NCI-H1930 (cell line): ENCODE measurements at places on chromosomes 4 and X.

DNA sequence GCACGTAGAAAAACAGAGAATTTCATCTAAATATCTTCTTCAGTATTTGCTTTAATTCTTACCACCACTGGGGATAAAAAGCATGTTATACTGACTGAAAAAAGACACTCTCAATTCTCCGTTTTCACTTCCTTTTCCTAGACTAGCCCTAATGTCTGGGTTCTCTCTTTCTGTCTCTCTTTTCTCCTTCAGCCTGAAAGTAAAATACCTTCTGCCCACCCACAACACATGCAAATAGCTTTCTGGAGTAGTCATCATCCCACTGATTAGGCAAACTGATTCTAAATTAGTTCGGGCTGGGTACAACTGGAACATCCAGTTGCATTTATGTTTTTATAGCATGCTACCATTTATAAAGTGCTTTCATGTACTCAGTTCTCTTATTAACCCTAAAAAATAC lies 142.4 kb upstream of the ANKRD50 start:
- DNase-seq, result no peak

DNA sequence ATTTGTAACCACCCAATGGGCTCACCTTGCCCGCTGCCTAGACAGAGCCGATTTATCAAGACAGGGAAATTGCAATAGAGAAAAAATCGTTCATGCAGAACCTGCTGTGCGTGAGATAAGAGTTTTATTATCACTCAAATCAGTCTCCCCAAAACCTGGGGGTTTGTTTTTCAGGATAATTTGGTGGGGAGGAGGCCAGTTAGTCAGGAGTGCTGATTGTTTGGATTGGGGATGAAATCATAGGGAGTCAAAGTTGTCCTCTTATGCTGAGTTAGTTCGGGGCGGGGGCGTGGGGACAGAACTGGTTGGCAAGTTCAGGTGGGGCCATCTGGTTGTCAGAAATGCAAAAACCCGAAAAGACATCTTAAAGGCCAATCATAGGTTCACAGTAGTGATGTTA lies 203.0 kb downstream of the MAB21L2 start:
- DNase-seq, result no peak

GRCh38 chr4:129570326-129570725 lies 474.4 kb downstream of the C4orf33 start:
- DNase-seq, result no peak

GRCh38 chr4:5863461-5864113 lies 29.3 kb downstream of the CRMP1 start:
- no peak for DNase-seq

DNA sequence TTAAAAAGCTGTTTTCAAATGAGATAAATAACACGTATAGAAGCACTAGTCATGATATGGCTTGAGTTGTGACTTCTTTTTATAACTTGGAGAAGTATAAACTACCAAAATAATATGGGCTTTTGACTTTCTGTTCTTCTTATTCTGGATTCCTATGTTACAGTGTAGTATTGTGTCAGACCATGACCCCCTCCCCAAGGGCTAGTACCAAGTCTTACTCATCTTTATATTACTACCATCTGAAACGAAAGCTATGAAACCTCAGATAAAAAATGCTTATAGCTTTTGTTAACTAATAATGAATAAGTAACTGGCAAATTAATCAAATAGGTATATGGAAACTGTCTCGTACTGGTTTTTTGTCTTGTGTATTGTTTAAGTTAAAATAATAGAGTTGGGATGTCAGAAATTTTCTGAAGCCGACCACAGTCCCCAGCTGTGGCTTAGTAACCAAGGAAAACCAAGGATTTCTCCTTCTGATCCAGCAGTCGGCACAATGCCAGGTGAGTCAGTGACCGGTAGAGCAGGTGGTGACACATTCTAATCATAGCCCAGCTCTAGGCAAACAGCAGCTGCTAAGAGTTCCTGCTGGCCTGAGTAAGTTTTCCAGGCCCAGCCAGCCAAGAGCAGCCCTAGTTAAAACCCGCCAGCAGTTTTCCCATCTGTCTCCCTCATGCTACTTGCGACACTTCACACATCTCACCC lies 163.3 kb upstream of the PRDX4 start:
- DNase-seq, result peak; percentile 3

DNA sequence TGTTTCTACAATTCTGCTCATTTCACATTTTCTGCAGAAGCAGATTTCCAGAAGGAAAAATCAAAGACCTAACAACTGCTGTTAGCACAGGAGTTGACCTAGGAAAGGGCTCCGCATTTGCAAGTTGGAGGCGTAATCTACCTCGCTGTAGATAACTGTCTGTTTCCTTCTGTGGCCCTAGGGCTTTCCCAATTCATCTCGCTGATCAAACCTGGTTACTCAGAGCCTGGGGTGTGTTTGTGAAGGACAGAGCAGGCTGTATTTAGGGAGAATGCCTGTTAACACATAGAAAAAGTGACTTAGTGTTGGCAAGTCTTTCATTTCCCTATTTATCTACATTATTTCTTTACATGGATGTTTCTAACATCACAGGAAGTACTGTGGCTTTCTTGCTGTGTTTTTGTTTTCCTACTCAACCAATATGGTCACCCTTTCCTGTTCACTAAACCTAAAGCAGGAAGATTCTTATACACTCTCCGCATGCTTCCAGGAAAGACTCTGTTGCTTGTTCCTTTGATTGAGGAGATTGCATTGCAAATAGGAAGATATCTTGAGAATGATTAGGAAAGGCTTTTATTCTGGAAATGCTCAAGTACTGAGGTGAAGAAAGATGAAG lies 40.5 kb downstream of the AGA start:
- no peak for DNase-seq

- DNase-seq, result no peak
Measured at GRCh38 chr4:10380735-10381134, 76.5 kb downstream of the ZNF518B start.

DNA sequence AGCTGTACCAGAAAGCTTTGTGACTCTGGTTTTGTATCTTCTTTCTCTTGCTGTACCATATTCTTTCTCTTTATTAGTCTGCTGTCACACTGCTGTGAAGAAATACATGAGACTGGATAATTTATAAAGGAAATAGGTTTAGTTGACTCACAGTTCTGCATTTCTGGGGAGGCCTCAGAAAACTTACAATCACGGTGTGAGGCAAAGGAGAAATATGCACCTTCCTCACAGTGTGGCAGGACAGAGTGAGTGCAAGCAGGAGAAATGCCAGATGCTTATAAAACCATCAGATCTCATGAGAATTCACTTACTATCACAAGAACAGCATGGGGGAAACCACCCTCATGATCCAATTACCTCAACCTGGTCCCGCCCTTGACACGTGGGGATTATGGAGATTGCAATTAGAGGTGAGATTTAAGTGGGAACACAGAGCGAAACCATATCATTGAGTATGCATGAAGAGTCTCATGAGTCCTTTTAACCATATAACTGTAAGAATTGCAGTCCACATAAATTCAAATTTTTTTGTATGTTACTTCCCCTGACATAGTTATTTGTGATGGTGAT lies 67.4 kb upstream of the INPP4B start:
- DNase-seq, result no peak

DNA sequence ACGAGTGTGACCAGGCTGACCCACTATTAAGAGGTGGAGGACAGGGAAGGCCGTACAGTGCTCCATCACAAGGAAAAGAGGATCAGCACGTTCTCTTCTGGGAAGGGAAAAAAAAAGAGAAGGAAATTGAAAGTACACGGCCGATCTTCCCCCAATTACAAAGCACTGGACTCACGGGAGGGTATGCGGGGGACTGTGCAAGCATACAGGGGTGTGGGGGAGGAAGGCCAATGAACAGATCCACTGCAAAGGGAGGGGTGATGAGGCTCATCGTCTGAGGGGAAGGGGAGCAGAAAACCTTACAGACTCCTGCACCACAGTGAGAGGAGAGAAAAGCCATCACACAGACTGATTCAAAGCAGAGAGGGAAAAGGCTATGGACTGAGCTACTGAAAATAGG lies 1.1 kb downstream of the ELK1 start:
- DNase-seq, result no peak

- no peak for DNase-seq
Measured at GRCh38 chr4:87078987-87079486, 141.4 kb downstream of the KLHL8 start.

DNA sequence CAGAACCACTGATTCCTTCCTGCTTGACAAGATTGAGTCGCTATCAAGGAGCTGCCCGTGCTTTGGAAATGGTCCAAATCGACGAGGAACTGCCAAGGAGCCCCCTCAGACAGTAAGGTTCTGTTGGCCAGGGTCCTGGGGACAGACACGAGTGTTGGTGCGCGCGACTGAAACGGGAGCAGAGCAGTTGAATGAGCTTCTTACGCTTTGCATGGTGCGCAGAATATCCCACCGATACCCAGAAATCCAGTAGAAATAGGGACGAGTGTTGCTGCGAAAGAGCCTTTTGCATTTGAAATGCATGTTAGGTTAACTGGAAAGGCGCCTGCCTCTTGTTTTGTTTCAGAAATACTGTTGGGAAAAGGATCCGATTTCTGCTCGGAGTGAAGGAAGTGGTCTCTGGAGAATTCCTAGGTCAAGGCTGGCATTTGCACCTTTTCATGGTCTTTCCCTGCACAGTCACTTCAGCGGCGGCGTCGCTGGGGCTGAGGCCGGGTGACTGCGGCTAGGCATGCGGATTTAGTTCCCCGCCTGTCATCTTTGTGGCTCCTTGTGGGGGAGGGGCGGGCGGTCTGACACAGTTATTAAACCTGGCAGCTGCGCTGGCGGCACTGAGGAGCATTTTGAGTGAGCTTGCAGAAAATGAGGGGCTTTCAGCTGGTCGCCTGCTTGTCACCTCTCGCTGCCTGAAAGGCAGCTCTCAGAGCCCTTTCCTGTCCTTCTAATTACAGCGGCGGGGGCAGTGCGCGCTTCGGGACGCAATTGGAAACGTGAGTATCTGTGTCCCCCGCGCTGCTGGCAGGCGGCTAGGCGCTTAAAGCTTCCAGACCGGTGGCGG lies 51.5 kb upstream of the TRIM2 start:
- DNase-seq, result peak; percentile 35

DNA sequence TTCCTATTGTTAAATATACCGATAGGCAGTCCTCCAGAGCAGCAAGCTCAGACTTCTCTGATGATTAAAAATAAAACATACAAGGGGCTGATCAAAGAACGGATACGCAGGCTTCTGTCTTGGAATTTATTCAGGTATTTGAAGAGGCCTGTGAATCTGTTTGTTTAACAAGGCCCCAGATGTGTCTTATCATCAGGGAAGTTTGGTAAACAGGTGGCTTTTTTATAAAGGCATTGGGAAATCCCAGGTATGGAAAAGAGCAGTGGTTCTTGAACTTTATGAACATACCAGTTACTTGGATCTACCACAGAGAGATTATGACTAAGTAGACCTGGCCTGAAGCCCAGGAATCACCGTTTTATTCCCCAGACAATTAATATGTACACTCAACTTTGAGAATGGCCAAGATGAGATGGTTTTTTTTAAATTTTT lies 47.9 kb downstream of the SOWAHB start:
- no peak for DNase-seq

- no peak for DNase-seq
Measured at GRCh38 chrX:48937054-48937907, 18.5 kb upstream of the PIM2 start.

DNA sequence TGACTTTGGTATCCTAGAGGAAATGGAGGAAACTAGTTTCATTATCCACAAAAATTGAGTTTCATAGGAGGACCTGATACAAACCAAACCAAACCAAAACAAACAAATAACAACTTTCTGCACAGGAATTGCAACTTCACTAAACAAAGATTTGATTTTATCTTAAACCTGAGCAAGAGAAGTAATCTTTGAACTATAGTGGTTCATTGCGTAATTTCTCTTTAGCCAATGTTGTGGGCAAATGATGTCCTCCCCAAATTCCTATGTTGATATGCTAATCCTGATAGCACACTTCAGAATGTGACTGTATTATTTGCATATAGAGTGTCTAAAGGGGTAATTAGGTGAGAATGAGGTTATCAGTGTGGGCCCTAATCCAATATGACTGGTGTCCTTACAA lies 102.4 kb downstream of the CAMK2D start:
- DNase-seq, result no peak
